ENCODE measurements at places on chromosomes 2 and 18.

DNA sequence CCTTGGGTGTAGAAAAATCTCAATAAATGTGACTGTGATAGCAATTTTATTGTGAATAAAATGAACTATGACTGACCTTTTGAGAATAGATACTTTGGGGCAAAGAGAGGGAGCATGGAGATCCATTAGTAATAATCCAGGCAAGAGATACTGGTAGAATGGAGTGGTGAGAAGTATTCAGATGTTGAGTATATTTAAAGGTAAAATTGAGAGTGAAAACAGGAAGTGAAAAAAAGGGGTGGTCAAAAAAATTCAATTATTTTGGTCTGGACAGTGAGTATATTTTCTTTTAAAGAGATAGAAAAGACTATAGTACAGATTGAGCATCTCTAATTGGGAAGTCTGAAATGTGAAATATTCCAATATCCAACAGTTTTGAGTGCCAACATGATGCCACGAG is 1515.6 kb upstream of the NXPH2 start:
- no peak for DNase-seq

DNA sequence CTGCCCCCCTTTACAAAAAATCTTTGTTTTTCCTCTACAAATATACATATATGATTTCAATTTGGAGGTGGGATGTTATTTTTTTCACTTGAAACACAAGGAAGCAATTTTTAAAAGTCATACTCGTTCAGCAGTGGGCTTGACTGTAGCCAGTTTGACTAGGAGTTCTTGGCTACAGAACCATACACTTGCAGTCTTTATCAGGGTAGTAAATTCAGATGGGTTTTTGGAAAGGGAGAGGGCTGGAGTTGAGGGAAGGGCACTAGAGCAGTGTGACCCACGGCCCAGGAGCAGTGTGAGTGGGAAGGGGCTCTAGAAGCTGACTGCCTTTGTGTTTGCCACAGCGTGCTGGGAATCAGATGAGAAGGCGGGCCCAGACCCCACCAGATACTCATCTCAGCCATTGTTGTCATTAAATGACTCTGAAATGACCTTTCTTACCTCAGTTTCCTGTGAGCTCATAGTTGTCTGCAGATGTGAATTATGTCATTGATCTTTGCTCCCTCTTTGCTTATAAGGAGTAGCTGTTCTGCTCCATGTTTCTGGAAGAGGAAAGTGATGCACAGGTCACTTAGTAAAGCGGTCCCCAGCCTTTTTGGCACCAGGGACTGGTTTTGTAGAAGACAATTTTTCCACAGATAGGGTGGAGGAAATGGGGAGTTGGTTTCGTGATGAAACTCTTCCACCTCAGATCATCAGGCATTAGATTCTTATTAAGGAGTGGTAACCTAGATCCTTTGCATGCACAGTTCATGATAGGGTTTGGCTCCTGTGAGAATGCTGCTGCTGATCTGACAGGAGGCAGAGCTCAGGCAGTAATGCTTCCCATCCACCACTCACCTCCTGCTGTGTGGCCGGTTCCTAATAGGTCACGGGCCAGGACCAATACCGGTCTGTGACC is 116.8 kb downstream of the SPTBN1 start:
- DNase-seq: peak; percentile 69

DNA sequence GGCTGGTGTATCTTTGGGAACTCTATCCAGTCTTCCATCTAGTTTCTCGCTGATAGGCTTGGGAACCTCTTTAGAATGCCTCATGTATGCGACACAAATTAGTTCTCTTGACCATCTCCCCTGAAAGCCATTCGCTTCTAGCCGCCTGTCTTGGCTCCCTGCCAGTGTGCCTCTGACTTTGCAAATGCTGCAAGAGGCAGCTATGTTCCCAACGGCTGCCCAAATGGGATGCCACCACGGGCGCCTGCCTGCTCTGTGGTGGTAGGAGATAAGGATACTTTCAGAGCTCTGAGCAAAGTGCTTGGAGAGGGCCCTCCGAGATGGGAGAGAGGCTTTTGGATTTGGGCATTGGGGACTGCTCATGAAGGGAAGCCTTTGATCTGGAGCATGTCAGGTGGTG is 77.7 kb upstream of the IGFBP5 start:
- no peak for DNase-seq

- DNase-seq: no peak
Measured at GRCh38 chr18:8657050-8657820, 48.0 kb downstream of the RAB12 start.

DNA sequence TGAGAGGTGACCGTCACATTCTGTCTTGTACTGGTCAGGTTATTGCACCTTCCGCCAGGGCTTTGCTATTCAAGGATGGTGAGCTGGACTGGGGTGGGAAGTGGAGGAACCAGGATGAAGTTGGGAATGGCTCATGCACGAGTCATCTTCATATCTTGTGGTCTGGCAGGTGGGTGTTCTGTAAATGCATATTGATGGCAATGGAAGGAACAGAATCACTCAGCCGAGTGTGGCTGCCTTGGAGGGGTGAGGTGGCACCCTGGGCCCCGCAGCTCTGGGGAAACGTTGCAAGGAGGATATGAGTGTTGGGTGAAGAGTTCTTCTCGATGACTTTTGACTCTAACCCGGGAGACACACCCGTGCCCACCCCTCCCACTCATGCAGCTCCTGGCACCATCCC is 1.2 kb downstream of the NEU2 start:
- no peak for DNase-seq

DNA sequence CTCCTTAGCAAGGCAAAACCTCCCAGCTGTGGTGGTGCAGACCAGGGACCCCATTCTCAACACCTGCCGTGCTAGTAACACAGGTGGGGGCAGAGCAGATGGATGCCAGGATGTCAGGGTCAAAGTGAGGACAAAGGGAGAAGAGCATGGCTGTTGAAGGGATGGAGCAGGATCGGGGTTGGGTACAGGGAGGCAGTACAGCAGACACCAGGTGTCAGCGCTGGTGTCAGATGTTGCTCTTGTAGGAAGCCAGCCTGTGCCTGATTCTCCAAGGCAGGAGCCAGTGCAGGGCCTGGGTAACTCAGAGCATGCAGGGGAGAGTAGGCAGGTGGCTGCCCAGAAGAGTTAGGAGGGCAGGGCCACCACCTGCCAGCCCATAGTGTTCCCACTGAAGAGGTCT is 222.1 kb upstream of the SPRED2 start:
- DNase-seq: no peak

GRCh38 chr18:63438181-63438580 is 15.9 kb upstream of the VPS4B start:
- DNase-seq: no peak

- DNase-seq: no peak
Measured at GRCh38 chr18:50151926-50152325, 43.0 kb downstream of the MYO5B start.

DNA sequence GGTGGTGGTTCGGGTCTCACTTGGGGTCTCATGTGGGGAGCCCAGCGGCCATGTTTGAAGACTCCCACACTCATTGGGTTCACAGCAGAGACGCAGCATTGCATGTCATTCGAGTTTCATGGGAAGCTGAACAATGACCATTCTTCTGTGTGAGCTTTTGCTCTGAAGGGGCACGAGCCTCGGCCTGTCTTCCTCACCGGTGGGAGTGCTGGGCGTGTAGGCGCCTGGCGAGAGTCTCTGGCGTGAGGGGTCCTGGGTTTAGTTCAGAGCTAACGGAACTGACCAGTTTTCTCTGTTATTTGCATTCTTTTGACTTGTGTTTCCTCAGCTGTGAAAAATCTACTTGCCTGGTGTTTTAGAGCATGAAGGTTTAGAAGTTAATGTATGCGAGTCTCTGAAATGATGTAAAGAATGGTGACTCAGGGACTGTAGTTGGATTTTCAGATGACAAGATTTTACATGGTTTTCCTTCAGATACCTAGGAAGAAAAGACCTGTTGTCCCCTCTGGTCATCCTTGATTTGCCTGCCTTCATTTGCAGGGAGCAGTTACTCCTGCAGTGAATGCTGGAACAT is 98.1 kb downstream of the ARMC9 start:
- DNase-seq: no peak

DNA sequence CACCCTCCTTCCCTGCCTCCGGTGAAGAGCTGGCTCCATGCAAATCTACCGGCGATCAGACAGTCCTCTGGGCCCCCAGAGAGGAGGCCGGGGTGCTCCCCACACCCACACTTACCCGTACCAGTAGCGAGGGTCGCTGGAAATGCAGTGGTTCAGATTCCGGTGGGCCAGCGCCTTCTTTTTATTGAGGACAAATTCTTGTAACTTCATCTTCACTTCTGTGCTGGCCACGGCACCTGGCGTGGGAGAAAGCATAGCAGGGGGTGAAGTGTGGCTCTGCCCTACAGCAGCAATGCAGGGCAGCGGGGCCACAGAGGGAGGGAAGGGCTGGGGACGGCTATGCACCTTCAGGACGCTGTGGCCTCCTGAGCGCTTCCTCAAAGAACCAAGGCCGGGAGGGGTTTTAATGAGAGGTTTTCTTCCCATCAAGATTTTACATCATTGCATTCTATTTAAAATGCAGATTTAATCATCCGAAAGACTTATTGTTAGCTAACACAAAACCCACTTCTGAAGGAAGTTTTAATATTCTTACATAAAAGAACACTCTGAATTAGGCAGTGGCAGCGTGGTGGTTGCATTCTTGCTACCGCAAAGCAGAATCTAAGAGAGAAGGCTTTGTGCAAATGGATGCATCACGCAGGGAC is 237.0 kb downstream of the HDAC4 start:
- DNase-seq: no peak

DNA sequence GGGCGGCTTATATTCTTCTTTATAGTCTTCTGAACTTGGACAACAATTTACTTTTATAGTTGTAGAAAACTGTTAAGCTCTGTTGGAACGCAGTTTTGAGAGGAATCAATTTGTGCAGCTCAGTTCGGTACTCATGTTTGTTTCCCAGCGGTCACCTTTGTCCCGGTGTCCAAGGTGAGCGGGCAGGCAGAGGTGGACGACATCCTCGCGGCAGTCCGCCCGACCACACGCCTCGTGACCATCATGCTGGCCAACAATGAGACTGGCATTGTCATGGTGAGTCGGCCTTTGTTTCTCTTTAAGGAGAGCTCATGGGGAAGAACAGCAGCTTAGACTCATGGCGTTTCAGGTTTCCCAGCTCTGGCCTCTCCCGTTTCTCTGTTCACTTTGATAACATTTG is 18.6 kb upstream of the ESPNL start:
- no peak for DNase-seq

- DNase-seq: no peak
Measured at GRCh38 chr2:108625186-108625827, 91.0 kb downstream of the LIMS1 start.

DNA sequence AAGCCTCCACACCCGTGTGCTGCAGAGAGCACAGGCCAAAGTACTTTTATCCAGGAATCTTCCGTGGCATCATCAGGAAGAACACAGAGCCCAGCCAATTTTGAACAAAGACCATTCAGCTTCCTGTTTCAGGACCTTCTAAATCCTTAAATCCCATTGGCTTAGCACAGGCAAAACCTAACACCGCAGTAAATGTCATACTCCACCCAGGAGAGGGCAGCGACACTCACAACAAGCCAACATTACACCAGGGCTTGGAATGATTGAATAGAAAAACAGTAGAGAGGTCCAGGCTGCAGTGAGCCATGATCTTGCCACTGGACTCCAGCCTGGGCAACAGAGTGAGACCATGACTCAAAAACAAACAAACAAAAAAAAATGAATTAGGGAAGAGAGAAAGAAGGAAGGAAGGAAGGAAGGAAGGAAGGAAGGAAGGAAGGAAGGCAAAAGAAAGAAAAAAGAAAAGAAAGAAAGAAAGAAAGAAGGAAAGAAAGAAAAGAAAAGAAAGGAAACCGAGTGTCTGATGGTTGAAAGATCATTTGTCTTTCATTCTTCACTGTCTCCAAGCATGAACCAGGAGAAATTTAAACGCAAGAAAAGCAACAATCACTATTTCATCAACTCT is 144.6 kb upstream of the SATB2 start:
- no peak for DNase-seq

GRCh38 chr2:191910518-191910917 is 63.6 kb upstream of the CAVIN2 start:
- no peak for DNase-seq

DNA sequence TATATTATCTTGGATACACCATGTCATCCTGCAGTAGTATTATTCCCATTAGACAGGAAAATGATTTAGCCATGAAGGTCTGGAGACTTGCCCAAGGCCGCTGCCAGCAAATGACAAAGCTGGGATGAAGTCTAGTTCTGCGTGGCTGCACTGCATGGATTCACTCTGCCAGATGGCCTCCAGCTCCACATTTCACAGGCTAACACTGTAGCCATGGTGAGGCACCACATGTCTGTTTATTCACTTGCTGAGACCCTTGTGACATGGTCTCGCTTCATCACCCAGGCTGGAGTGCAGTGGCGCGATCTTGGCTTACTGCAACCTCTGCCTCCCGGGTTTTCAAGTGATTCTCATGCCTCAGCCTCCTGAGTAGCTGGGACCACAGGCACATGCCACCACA is 31.5 kb upstream of the SCG2 start:
- no peak for DNase-seq

DNA sequence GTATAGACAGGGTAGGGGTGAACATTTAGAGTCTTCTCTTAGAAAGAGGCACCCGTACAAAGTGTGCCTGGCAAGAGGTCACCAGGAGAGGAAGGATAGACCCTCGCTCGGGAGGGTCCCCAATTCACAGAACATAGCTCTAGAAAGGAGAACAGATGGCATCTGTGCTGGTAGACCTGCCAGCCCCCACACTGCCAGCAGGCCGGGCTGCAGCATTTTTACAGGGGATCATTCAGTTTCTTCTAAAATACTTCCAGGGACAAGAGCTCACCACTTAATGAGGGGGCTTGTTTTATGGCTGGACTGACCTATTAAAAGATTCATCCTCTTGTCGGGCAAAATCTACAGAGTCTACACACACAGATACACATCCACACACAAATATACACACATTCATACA is 149.9 kb downstream of the SEPTIN10 start:
- no peak for DNase-seq

DNA sequence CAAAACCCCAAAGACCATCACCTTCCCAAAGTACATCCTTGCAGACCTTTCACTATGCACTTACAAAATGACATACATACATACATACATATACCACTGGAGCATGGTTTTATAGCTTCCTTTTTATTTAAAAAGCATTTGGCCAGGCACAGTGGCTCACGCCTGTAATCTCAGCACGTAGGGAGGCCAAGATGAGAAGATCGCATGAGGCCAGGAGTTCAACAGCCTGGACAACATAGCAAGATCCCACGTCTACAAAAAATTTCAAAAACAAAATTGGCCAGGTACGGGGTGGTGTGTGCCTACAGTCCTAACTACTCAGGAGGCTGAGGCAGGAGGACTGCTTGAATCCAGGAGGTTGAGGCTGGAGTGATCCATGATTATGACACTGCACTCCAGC is 29.9 kb upstream of the ADAM17 start:
- DNase-seq: no peak

- DNase-seq: peak; percentile 50
Measured at GRCh38 chr2:241218131-241219029, 29.9 kb downstream of the ANO7 start.

- DNase-seq: no peak
Measured at GRCh38 chr2:73294239-73294638, 891 bp upstream of the EGR4 start.

- no peak for DNase-seq
Measured at GRCh38 chr2:158045362-158045761, 56.3 kb upstream of the UPP2 start.
